ENCODE measurements at places on chromosomes 7 and 10.

- no peak for DNase-seq
Measured at GRCh38 chr10:119153661-119154060, 11.9 kb downstream of the SFXN4 start.

DNA sequence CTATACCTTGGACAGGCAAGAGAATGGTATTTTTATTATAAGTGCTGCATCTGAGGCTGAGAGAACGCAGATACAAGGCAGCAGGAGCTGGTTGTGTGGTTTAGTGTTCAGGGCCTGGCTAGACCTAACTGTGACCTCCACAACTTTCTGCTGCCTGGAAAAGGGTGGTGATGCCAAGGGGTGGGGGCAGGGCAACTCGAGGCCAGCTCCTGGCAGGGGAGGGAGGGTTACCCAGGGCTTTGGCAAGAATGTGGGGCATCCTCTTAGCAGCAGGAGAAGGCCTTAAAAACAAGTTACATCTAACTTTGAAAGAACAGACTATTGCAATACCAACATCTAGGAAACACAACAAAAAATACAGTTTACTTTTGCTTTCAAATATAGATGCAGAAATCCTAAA is 13.0 kb downstream of the MXI1 start:
- DNase-seq: no peak

- no peak for DNase-seq
Measured at GRCh38 chr7:127557803-127558202, 27.6 kb downstream of the GCC1 start.

GRCh38 chr7:112271162-112271561 is 64.7 kb downstream of the ZNF277 start:
- no peak for DNase-seq

- no peak for DNase-seq
Measured at GRCh38 chr10:32746869-32747268, 211.2 kb downstream of the ITGB1 start.

DNA sequence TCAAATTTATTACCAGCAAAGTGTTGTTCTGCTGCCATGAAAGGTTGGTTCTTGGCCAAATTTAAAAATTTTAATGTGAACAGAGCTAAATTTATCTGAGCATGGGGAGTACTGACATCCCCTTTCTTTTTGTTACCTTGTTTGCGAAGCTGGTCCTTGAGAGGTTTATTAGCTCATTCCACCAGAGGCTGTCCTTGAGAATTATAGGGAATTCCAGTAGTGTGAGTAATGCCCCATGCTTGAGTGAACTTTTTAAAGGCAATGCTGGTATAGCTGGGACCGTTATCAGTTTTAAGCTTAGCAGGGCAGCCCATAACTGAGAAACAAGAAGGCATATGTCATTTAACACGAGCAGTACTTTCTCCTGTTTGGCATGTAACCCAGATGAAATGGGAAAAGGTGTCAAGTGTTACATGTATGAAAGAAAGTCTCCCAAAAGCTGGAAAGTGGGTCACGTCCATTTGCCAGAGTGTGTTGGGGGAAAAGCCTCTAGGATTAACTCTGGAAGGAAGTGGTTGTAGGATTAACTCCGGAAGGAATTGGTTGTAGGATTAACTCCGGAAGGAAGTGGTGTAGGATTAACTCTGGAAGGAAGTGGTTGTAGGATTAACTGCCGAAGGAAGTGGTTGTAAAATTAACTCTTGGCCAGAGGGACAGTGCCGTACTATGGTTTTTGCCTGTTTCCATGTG is 37.3 kb upstream of the AKR1C2 start:
- DNase-seq: no peak

GRCh38 chr7:140364819-140365218 is 33.5 kb downstream of the SLC37A3 start:
- DNase-seq: no peak

DNA sequence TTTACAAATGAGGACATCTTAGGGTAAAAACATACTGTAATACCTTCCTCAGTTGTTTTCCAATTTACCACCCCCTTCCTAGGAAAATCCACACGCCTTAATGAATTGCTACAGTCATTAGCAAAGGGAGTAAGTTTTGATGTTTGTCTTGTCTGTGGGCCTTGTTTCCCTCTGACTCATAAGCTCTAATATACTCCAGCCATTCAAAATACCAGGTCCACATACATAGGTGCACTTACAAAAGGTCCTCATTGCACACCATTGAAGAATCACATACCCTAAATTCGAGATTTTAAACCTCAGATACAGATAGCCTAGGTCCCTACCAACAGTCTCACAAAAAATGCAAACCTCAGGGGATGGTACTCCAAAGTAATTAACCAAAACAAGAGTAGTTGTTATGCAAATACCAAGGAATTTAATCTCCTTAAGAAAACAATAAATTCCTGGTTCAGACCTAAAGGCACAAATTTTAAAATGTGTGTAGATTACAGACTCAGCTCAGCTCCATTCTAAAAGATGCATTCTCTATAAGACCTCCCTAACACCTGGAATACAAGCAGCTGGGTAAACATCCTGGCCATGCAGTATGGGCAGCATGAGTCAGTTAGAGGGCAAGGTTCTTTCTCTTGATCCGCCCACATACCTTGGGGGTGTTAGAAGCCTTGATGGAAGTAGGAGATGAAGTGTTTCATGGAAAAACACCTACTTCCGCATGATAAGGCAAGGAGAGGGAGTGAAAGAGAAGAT is 3.0 kb upstream of the LIPK start:
- no peak for DNase-seq

DNA sequence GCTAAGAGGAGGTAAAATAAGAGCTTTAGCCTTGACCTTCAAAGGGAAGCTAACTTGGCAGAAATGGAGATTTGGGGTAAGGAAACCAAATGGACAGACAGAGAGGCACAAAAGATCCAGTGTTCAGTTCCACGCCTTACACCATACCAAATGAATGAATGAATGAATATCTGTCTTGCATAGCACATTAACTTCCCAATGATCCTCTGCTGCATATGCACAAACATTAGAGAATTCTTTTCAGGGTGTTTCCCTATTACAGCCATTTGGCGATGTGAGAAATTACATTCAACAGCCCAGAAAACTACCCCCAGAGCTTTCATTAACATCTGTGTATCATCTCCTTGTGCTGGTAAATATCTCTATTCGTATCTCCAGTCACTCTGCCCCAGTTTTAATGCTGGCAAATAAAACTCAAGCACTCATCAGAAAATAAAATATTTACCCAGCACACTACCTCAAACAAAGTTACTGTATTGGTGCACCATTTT is 1056.2 kb downstream of the SORCS3 start:
- no peak for DNase-seq

- DNase-seq: no peak
Measured at GRCh38 chr10:132130286-132131265, 56.2 kb upstream of the DPYSL4 start.

DNA sequence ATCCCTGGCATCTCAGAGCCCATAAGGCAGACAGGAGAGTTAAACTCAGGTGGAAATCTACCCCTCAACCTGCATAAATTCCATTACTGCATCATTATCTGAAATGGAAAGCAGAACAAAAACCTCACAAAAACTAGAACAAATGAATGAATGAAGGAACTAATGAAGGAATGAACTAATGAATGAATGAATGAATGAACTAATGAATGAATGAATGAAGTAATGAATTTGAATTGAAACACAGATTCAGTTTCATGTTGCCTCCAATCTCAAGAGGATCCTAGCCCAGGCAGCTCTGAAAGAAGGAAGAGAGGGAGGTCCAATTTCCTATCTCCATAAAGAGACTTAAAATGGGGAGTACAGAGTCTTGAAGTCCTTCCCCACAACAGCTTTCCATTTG is 1.9 kb upstream of the UCN3 start:
- no peak for DNase-seq

DNA sequence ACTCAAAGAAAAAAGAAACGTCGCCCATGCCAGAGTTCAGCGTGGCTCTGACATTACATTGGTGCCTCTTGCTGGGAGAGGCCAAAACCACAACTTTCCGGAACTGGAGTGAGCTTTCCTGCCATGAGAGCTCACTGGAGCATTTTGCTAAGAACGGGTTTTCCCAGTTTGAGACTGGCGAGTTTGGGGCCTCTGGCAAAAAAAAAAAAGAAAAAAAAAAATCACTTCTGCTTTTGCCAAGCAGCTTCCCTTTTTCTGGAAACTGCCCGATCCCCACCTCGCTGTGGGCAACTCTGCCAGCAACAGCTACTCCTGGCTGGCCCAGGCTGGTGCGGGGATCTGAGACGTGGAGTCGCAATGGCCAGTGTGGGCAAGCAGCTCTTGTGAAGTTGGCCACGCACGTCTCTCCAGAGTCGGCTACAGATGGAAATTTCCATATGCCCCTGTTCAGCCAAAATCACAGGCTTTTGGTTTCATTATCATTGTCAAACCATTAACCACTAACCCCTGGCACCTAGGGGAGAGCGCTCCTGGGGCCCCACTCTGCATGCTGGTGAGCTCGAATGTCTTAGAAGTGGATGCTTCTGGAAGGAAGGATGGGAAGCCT is 25.7 kb downstream of the PRKAG2 start:
- DNase-seq: peak; percentile 37

DNA sequence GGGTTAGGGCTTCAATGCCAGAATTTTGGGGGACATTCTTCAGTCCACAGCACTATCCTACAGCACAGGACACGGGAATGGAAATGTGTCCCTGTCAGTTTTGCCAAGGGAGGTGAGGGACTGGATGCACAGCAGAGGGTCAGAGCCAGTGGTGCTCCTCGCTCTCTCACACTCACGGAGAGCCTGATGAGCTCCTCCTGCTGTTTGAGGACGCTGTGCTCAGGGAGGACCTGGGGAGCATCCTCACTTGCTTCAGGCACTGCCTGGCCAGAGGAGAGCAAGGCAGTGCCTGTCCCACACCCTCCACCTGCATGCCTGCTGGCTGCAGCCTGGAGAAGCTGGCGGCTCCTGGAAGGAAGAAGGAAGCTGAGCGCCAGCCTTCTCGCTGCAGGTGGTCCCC is 58.6 kb downstream of the RAMP3 start:
- DNase-seq: no peak

GRCh38 chr10:28393956-28394568 is 91.2 kb upstream of the MPP7 start:
- DNase-seq: peak; percentile 71

DNA sequence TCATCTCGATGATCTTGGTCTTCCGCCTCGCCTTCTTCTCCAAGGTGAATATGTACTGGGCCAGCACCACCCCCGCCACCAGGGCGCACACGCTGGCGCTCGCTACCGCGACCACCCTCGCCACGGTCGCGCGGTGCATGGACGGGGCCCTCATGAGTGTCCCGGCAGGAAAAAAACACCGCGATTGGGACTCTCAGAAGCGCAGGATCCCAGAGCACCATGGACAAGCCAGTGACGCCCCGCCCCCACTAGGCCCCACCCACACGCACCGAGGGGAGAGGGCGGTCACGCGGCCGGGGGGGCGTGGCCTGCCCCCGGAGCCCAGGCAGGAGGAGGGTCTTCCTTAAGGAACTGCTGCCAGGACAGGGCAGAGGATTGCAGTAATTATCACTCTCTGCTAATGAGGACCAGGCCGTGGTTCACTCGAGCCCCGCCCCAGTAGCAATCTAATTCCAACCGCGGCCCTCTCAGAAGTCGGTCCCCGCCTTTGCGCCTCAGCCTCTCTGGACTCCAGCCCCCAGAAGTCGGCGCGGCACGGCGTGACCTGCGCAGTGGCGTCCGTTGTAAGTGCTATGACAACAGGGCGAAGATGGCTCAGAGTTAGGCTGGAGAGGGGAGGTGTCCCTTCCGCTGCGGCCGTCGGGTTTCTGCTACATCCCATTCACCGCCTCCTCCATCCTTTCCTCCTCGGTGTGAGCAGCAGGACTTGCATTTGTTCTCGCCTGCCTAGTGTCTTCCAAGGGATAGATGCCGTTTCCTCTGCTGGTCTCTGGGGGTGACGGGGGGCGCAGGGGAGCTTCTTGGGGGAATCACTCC is at the start of gene BBS9:
TSS of gene BBS9 (plus strand) at position 575 of the 816 bp plus-strand sequence. CDS start 16,689 bp downstream, outside the sequence.
- DNase-seq: peak; percentile 93

DNA sequence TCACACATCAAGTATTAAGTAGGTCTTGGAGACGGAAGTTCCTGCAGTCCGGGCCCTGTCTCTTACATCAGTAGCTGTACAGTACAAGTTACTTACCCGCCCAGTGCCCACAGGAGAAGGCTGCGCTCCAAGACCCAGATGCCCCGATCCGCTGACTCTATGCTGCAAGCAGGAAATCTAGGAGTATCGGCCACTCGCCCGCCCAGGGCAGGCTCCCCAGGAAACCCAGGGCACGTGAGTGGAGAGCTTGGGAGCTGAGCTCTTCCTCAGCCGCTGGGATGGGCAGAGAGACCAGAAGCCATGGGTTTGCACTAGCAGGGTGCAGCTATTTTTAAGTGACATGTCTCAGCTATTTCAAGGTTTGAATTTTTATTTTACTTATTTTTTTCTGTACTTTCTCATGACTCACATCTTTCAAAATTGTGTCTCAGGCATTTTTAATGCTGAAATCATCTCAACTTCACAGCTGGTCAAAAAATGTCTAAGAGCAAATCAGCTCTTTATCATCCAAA is 1.9 kb upstream of the GPER1 start:
- no peak for DNase-seq

- DNase-seq: no peak
Measured at GRCh38 chr10:73839276-73839966, 28.0 kb upstream of the NDST2 start.

- DNase-seq: no peak
Measured at GRCh38 chr10:105986486-105986885, 1178.0 kb downstream of the SORCS1 start.

GRCh38 chr7:35700333-35700732 is 5.4 kb upstream of the HERPUD2 start:
- DNase-seq: no peak

- no peak for DNase-seq
Measured at GRCh38 chr10:110672580-110672919, 28.4 kb downstream of the RBM20 start.

DNA sequence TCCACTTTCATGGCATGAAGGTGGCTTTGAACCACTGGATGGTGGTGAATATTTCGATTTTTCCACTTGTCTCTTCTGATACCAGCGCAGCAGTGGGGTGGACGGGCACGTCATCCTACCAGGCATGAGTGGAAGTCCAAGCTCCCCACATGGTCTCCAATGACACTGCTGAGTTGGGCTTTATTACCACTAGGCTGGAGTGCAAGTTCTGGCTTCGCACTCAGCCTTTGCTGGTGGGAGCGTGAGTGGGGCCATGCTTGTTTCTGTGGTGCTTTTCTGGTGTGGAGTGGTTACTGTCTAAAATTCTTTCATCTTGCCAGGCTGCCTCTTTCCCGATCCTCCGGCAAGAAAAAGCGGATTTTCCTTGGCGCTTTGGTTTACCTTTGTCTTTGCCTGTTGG is 70.1 kb upstream of the SDK1 start:
- DNase-seq: no peak

GRCh38 chr10:16566202-16566805 is 44.6 kb upstream of the C1QL3 start:
- DNase-seq: no peak
